ENCODE measurements at places on chromosomes 1 and 21. TPM values are rescaled to one million over a fixed set of nuclear protein-coding genes. Genes with fewer than 3 reads are reported as not detected.

RGS4 gene
- total RNA-seq: not detected

DNA sequence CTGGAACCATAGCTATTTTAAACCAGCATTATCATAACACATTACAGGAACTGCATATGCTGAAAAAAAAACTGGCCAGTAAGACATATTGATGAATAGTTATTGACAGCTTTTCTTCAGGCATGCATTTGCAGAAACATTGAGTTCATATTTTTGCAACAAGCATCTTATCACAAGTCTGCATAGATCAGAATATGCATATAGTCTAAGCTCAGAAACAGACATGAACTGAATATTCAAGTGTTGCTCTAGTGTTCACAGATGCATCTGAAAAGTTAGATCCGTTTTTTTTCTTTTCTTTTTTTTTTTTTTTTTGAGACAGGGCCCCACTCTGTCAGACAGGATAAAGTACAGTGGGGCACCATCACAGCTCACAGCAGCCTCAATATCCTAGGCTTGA is 22.8 kb downstream of the PRMT6 start:
- H3K4me1 ChIP-seq: no peaks in the 10 kb centered on the region
- H3K27ac ChIP-seq: no peak overlapping the region
- H3K36me3 ChIP-seq: no peaks in the 10 kb centered on the region

- H3K4me3 ChIP-seq: no peak overlapping the region
- no peak for DNase-seq
- H3K36me3 ChIP-seq: 0 out of 2 replicates have a peak, but pooled peaks cover 2% of the 10 kb centered on the region
- H3K4me1 ChIP-seq: no peaks in the 10 kb centered on the region
- H3K27ac ChIP-seq: no peak overlapping the region
Observed at GRCh38 chr1:162502928-162503327, 5.3 kb downstream of the UHMK1 start.

- H3K36me3 ChIP-seq: no peaks in the 10 kb centered on the region
- no peaks in the 10 kb centered on the region for H3K27me3 ChIP-seq
- DNase-seq: no peak
- H3K4me3 ChIP-seq: no peak overlapping the region
- H3K4me1 ChIP-seq: no peaks in the 10 kb centered on the region
Observed at GRCh38 chr21:14889080-14889810, 175.6 kb downstream of the NRIP1 start.

GRCh38 chr1:57411262-57411661 is 12.6 kb downstream of the DAB1 start:
- H3K4me1 ChIP-seq: no peaks in the 10 kb centered on the region
- no peak overlapping the region for H3K4me3 ChIP-seq
- H3K36me3 ChIP-seq: no peaks in the 10 kb centered on the region
- DNase-seq: no peak
- H3K27me3 ChIP-seq: no peaks in the 10 kb centered on the region
- no peak overlapping the region for H3K27ac ChIP-seq

DNA sequence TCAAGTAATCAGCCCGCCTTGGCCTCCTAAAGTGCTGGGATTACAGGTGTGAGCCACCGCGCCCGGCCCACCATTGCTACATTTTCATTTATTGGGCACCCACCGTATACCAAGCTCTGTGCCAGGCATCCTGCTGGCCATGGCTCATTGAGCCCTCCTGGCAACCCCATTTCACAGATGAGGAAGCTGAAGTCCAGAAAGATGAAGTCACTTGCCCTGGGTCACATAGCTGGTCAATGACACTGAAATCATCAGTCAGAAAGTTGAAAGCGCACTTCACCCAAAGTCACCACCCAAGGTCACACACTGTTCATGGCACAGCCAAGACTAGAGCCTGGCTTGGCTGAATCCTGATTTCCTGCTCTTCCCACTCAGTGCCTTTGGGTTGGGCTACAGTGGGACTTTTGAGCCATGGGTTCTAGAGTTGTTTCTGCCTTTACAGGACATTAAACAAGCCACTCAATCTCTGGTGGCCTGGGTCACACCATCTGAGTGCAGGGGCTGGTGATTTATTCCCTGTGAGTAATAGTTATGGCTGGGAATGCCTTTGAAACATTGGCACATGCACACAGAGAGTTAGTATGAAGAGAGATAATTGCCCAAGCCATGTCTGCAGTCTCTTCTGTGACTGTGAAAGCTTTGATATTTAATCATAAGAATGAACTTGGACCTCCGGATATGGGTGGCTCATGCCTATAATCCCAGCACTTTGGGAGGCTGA is 16.0 kb upstream of the ARHGEF10L start:
- DNase-seq: no peak
- no peaks in the 10 kb centered on the region for H3K4me1 ChIP-seq
- H3K27ac ChIP-seq: no peak overlapping the region
- H3K36me3 ChIP-seq: no peaks in the 10 kb centered on the region
- H3K4me3 ChIP-seq: no peak overlapping the region

GRCh38 chr1:241269116-241269515 is 87.9 kb downstream of the RGS7 start:
- H3K27me3 ChIP-seq: no peaks in the 10 kb centered on the region
- no peaks in the 10 kb centered on the region for H3K4me1 ChIP-seq
- no peak overlapping the region for H3K4me3 ChIP-seq
- no peak for DNase-seq

PLA2G2C gene
- total RNA-seq: not detected

DNA sequence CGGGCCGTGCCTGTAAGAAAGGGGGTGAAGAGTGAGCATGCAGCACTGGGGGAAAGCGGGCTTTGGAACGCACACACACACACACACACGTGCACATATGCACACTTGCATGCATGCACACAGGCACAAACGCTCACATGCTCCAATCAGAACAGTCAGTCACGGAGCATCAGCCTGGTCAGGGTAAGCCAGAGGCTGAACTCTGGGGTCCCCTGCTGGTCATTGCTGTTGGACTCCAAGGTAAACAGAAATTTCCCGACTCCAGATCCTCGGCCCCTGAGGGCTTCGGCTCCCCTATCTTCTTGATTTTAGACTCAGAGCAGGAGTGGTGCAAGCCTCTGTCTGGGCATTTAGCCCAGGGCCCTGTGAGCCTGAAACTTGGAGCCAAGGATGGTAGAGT is 54.2 kb downstream of the SYT2 start:
- H3K27ac ChIP-seq: no peak overlapping the region
- H3K36me3 ChIP-seq: no peaks in the 10 kb centered on the region
- H3K27me3 ChIP-seq: 0 out of 2 replicates have a peak, but pooled peaks cover 6% of the 10 kb centered on the region
- no peaks in the 10 kb centered on the region for H3K4me1 ChIP-seq
- no peak overlapping the region for H3K4me3 ChIP-seq

DNA sequence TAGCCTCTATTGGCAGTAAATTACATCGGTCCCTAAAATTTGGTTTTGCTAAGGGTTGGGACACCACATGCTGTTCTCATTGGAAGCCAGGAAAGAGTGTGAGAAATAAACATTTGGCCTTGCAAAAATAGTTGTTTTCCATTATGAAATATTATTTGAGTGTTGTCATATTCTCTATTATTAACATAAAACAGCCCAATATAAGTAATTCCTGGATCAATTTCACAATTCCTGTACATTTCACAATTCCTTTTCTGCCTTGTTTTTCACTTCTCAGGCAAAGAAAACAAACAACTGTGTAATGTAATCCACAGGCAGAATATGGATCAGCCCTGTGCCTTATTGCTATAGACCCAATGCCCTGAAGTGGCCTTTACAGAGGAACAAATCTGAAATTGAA is 40.5 kb downstream of the C1orf87 start:
- no peak overlapping the region for H3K4me3 ChIP-seq
- H3K36me3 ChIP-seq: no peaks in the 10 kb centered on the region
- H3K27me3 ChIP-seq: no peaks in the 10 kb centered on the region
- DNase-seq: no peak
- no peak overlapping the region for H3K27ac ChIP-seq

DNA sequence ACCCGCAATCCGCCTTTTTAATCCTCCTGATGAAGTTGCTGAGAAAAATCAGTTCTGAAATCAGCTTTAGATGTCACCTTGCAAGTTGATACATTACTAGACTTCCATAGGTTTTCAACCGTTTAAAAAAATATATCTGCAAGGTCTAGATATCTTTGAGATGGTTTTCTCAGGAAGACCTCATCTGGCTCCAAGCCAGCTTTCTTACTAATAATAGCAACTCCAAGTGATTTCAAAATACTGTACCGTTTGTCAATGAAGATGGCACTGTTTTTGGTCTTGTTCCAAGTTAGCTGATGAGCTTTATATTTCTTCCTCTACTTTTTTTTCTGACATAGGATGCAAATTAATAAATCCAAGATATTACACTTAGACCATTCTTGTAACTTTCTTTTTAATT is 40.3 kb downstream of the LRRC8C start:
- H3K27me3 ChIP-seq: no peaks in the 10 kb centered on the region
- H3K27ac ChIP-seq: no peak overlapping the region
- peaks cover 21% of the 10 kb centered on the region for H3K4me1 ChIP-seq
- no peak for DNase-seq
- H3K4me3 ChIP-seq: no peak overlapping the region

DNA sequence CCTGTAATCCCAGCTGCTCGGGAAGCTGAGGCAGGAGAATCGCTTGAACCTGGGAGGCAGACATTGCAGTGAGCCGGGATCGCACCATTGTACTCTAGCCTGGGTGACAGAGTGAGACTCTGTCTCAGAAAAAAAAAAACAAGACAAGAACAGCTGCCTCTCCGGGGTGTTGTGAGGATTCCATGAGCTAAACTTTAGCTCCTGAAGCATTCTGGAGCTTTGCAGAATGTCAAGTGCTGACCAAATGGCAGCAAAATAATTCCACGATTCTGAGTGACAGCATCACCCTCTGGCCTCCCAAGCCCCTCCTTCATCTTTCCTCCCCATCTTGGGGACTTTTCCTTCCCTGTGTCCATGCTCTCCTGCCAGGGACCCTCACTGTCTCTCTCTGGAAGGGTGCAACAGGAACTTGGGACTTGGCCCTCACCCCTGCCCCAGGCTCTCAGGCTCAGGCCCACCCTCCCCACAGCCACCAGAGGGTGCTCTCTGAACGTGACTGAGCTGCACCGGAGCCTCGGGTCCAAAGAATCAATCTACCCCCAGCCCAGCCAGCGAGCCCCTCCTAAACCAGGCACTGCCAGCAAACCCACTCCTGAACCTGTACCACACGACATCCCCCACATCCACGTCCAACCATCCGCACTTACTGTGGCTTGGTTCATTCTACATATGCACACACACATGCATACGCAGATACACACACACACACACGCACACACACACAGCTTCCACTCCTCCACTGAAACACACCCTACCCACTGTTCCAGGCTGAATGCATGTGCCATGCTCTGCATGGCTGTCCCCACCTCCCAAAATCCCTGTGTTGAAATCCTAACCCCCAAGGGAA is 45.7 kb downstream of the ACOT7 start:
- peaks cover 7% of the 10 kb centered on the region for H3K4me1 ChIP-seq
- H3K27ac ChIP-seq: no peak overlapping the region
- DNase-seq: no peak
- peaks cover 23% of the 10 kb centered on the region for H3K36me3 ChIP-seq
- no peak overlapping the region for H3K4me3 ChIP-seq
- H3K27me3 ChIP-seq: no peaks in the 10 kb centered on the region

DNA sequence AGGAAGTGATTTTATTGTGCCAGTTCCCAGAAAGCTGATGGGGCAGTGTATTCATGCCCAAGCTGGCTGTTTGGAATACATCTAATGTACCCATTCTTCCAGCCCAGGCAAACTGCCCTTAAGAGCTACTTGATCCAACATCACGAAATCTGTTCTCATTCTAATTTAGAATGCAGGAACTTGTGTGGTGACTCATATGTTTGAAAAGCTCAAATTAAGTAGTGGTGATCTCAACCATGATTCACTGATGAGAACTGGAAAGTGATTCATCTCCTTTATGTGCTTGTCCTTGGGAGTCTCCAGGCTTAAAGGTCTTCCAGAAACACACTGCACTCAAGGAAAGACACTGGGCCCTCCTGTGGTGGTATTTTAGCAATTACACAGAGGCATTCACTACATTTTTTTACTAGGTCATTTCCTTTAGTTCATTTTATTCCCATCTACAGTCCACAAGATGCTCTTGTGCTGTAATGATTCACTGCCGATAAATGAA is 65.4 kb downstream of the RPE65 start:
- H3K27me3 ChIP-seq: no peaks in the 10 kb centered on the region
- H3K4me1 ChIP-seq: no peaks in the 10 kb centered on the region
- H3K36me3 ChIP-seq: no peaks in the 10 kb centered on the region
- H3K4me3 ChIP-seq: no peak overlapping the region
- H3K27ac ChIP-seq: no peak overlapping the region
- DNase-seq: no peak

DNA sequence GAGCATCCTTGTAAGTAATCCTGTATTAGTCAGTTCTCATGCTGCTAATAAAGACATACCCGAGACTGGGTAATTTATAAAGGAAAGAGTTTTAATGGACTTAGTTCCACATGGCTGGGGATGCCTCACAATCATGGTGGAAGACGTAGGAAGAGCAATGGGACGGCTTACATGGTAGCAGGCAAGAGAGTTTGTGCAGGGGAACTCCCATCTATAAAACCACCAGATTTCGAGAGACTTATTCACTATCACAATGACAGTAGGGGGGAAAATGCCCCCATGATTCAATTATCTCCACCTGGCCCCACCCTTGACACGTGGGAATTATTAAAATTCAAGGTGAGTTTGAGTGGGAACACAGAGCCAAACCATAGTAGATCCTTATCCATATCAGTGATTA is 124.7 kb downstream of the HIVEP3 start:
- no peaks in the 10 kb centered on the region for H3K36me3 ChIP-seq
- H3K27ac ChIP-seq: no peak overlapping the region
- H3K4me1 ChIP-seq: peaks cover 15% of the 10 kb centered on the region
- no peaks in the 10 kb centered on the region for H3K27me3 ChIP-seq
- H3K4me3 ChIP-seq: no peak overlapping the region

- H3K27ac ChIP-seq: no peak overlapping the region
- H3K4me3 ChIP-seq: no peak overlapping the region
- H3K27me3 ChIP-seq: no peaks in the 10 kb centered on the region
- H3K36me3 ChIP-seq: no peaks in the 10 kb centered on the region
- DNase-seq: no peak
Observed at GRCh38 chr1:184987696-184988095, 13.4 kb upstream of the NIBAN1 start.
